ENCODE measurements at places on chromosomes 4 and X.

- DNase-seq: no peak
Observed at GRCh38 chr4:67020438-67020797, 524.9 kb downstream of the CENPC start.

DNA sequence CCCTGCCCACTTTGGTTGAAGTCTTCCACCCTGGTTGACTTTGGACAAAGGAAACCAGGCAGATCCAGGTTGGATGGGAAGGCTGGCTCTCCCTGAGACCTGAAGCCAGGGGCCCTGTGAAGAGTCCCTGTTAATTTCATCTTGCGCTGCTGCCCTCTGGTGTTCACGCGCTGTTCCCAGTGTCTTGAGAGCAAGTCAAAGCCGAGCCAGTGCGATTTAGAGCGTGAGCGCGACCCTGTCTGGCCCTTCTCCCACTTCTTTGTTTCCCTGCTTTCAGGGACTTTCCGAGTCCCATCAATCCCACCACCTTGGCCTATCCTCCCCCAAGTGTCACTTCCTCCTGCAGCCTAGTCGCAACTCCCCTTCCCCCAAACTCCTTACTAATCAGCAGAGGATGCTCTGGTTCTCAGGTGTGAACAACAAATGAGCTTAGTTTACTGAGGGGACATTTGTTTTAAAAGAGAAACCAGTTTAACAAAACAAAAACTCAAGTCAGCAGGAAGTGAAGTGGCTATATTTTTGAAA is 25.8 kb upstream of the CHRNA9 start:
- DNase-seq: peak; percentile 93

GRCh38 chrX:19750028-19750782 is 137.2 kb downstream of the SH3KBP1 start:
- no peak for DNase-seq

GRCh38 chrX:53580742-53581504 is 105.6 kb downstream of the HUWE1 start:
- DNase-seq: no peak

GRCh38 chrX:143623657-143624056 is 12.2 kb downstream of the SLITRK4 start:
- DNase-seq: no peak

DNA sequence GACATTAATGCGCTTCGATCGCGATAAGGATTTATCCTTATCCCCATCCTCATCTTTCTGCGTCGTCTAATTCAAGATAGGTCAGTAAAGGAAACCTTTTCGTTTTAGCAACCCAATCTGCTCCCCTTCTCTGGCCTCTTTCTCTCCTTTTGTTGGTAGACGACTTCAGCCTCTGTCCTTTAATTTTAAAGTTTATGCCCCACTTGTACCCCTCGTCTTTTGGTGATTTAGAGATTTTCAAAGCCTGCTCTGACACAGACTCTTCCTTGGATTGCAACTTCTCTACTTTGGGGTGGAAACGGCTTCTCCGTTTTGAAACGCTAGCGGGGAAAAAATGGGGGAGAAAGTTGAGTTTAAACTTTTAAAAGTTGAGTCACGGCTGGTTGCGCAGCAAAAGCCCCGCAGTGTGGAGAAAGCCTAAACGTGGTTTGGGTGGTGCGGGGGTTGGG is 528 bp upstream of the FGF2 start:
- DNase-seq: no peak

DNA sequence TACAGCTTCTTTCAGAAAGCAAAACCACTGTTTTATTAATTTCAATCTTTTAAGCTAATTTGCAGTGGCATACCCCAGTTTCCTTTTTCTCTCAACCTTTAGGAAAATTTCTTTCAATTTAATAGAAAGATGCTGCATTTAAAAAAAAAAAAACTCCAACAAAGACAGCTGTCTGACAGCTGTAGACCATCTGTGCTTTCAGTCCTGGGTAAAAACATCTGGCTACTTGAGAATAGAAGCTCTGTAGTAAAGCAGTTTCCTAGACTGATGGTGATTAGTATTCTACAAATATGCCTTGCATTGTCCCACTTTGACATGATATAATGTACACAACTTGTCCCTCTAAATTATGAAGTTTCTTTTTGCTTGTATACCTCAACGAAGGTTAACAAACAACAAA is 197.8 kb downstream of the EDA start:
- DNase-seq: no peak

DNA sequence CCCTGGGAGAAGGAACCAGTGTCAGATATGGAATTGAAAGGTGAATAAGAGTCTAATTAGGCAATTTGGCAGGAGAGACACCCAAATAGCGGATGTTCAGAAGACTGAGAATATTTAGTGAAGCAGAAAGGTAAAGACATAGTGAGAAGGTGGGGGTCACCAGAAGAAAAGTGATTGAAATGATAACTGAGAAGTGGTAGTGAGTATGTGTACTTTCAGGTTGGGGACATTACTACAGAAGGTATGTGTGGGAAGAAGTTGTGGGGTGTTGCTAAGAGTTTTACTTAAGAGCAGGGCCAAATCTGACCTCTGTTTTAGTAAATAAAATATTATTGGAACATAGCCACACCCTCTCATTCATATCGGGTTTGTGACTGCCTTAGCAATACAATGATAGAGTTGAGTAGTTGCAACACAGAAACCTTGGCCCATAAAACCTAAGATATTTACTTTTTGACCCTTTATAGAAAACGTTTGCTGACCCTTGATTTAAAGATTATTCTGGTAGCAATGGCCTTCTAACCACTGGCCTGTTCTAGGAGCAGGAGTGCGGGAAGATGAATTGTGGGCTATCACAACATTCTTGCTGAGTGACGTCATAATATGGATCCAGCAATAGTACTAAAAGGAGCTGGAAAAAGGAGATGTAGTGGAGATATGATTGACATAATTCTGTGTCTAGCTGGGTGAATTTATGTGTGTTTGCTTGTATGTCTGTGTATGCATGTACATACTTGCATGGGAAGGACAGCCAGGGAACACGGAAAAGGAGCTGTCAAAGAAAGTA is 115.3 kb downstream of the HS3ST1 start:
- DNase-seq: no peak

GRCh38 chr4:113335746-113336145 is 286.3 kb downstream of the ANK2 start:
- no peak for DNase-seq

DNA sequence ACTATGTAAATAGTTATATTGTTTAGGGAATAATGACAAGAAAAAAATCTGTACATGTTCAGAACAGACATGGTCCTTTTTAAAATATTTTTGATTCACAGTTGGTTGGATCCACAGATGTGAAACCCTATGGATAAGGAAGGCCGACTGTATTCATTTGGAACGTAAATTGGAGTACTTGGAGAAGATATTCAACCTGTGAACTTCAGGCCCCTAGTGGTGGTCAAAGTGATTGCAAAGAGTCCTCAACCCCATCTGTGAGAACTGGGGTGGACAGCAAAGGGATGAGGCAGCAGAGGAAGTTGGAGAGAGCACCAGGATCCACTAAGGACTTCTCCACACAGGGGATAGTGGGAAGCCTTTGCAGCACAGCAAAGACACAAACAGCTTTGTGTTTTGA is 6.2 kb upstream of the CXCL13 start:
- no peak for DNase-seq

GRCh38 chr4:135184715-135185114 is 983.1 kb upstream of the PABPC4L start:
- DNase-seq: no peak

DNA sequence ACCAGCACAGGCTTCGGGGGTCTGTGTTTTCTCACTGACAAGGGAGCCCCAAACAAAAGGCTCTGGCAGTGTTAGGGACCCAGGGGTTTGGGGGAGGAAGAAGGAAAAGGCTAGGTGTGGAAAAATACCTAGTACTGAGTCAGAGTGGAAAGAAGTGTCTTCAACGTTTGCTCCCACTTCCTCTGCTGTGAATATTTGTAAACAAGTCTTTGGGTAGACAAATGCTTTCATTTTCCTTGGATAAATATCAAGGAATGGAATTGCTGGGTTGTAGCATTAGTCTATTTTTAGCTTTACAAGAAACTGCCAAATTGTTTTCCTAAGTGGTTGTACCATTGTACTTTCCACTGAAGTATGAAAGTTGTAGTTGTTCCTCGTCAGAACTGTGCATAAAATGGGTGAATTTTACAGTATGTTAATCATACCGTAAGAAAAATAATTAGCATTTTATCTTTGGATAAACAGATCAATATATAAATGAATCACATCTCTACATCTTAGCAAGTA is 17.4 kb downstream of the COL4A5 start:
- DNase-seq: no peak

- no peak for DNase-seq
Observed at GRCh38 chr4:157096439-157096838, 20.5 kb downstream of the GLRB start.

DNA sequence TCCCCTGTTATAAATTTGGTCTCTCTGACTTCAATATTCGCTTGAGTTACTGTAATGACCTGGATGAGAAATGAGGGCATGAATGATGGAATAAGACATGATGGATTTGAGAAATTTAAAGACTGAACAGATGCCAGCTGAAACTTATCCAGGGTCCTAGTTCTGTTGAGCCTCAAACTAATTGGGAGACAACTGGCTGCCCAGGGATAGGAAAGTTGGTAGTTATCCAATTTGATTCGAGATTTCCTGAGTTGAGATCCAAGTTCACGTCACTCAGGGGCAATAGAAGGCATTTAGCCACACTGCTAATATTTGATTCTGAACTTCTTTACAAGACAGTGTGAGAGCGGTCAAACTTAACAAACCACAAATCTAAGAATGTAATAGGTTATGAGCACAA is 159.0 kb upstream of the CXCL13 start:
- no peak for DNase-seq

DNA sequence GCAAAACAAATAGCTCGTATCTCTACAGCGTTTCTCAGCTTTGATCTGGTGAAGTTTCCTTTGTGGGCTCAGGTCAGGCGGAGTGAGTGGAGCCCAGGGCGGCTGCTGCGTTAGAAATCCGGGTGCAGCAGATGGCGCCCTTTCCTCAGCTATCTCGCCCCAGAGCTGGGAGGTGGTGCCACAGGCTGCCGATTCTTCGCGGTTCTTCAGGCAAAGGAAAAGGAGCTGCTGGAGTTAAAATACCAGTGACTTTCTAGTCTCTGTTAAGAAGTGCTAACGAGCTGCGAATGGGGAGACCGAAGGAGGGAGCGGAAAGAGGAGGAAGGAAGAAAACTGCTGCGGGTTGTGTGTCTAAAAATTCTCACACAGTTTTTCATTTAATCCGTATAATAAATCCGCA is 114.6 kb downstream of the CPE start:
- DNase-seq: peak; percentile 81

GRCh38 chr4:81031796-81032551 is 1.5 kb downstream of the BMP3 start:
- DNase-seq: no peak

DNA sequence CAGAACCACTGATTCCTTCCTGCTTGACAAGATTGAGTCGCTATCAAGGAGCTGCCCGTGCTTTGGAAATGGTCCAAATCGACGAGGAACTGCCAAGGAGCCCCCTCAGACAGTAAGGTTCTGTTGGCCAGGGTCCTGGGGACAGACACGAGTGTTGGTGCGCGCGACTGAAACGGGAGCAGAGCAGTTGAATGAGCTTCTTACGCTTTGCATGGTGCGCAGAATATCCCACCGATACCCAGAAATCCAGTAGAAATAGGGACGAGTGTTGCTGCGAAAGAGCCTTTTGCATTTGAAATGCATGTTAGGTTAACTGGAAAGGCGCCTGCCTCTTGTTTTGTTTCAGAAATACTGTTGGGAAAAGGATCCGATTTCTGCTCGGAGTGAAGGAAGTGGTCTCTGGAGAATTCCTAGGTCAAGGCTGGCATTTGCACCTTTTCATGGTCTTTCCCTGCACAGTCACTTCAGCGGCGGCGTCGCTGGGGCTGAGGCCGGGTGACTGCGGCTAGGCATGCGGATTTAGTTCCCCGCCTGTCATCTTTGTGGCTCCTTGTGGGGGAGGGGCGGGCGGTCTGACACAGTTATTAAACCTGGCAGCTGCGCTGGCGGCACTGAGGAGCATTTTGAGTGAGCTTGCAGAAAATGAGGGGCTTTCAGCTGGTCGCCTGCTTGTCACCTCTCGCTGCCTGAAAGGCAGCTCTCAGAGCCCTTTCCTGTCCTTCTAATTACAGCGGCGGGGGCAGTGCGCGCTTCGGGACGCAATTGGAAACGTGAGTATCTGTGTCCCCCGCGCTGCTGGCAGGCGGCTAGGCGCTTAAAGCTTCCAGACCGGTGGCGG is 51.5 kb upstream of the TRIM2 start:
- peak; percentile 72 for DNase-seq

DNA sequence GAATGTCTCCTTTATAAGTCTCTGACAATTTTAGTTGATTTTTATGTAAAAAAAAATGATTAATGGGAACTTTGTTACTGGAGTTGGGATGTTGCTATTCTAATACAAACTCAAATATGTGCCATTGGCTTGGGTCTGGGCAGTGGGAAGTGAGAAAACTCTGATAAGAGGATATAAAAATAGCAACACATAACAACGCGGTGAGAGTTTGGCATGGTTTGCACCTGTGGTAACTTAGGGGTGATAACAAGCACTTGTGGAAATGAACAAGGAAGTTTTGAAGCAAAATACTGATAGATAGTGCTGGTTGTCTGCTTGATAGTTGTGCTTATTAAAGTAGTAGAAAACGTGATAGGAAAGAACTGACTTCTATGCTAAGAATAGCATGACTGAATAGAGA is 743.3 kb upstream of the AGA start:
- DNase-seq: no peak

GRCh38 chr4:835148-836002 is 9.4 kb upstream of the CPLX1 start:
- peak; percentile 74 for DNase-seq

DNA sequence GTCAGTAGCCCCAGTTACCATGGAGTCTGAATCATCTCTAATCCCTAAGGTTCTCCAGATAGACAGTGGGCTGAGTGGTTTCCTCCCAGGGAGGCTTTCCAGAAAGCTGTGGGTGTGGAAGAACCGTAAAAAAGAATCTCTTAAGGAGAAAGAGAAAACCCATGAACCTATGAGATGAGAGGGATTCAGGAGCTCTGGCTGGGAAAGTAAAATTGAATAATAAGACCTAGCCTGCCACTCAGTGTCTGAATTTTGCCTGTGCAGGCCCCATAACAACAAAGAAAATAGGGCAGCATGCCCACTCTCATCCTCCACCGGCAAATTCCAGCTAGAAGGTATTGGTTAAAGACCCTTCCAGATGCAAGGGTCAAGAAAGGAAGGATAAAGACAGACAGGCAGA is 16.9 kb downstream of the AWAT2 start:
- DNase-seq: no peak

DNA sequence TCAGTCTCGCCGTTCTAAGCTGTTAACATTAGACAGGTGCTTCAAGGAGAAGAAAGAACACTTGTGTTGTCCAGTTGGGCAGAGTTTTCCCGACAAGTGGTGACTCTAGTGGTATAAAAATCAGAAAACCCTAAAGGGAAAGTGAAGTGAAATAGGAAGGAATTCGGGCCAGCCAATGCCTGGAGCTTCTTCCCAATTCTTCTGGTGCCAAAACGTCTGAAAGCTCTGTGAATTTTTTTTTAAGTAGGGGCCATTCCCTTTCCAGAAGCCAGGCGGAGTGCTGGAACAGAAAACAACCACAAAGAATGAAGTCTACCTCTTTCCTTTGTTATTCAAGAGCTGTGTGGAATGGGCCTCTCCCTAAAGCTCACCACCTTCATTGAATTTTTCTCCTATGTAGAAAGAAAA is 43.1 kb upstream of the PPARGC1A start:
- DNase-seq: no peak

- no peak for DNase-seq
Observed at GRCh38 chr4:6199422-6199921, 877 bp downstream of the JAKMIP1 start.

- DNase-seq: no peak
Observed at GRCh38 chr4:117907646-117908045, 126.6 kb upstream of the NDST3 start.

- no peak for DNase-seq
Observed at GRCh38 chrX:44951572-44952067, 78.6 kb downstream of the KDM6A start.
